ENCODE measurements at places on chromosomes 7 and 10.

- no peak for DNase-seq
These were observed 9.8 kb upstream of the ACTA2 start for GRCh38 chr10:88962336-88962735.

- DNase-seq = no peak
These were observed 49.7 kb downstream of the CPEB3 start for GRCh38 chr10:92241158-92241500.

- DNase-seq = no peak
These were observed 223.0 kb downstream of the AHR start for GRCh38 chr7:17521437-17521836.

DNA sequence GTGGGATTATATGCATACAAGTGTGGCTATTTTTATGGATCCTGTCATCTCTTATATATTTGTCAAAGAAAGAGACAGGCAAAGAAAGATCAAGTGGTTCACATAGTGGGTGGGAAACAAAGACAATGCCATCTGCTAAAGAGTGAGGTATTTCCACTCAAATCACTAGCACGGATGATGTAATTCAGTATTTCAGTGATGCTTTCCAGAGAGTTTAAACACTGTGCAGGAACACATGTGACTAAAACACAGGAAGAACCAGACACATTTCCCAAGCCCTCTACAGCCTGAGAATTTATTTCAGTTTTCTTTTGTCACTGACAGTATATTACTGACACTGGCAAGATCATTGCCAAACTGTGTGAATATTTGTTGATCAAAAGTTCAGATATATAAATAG lies 885.7 kb upstream of the CELF2 start:
- DNase-seq = no peak

- DNase-seq = no peak
These were observed 3.6 kb downstream of the GDI2 start for GRCh38 chr10:5809527-5810154.

- no peak for DNase-seq
These were observed 54.8 kb downstream of the AUTS2 start for GRCh38 chr7:69652947-69653701.

GRCh38 chr7:90178679-90179278 lies 24.5 kb downstream of the STEAP1 start:
- DNase-seq = no peak

DNA sequence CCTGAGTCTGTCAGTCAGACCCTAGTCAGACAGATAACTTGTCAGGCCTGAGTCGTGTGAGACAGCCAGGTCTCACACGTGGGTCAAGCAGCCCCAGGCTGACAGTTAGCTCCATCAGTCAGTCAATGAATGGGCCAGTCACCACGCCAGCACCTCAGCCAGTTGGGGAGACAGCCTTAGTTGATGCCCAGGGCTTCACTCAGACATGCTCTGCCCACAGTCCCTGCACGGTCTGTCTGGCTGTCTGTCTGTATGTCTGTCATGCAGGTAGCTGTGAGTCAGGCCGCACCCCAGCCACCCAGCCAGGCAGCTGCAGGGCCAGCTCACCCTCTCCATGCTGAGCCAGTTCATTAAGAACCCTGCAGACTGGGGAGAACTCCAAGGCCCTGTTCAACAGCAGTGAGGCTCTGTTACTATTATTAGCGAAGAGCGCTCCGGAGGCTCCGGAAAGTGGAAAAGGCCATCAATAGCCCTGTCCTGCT lies 141.1 kb upstream of the PCBD1 start:
- DNase-seq = no peak

GRCh38 chr7:79982141-79982770 lies 152.4 kb upstream of the GNAI1 start:
- no peak for DNase-seq

- DNase-seq = no peak
These were observed 119.6 kb downstream of the ITIH5 start for GRCh38 chr10:7547206-7547605.

DNA sequence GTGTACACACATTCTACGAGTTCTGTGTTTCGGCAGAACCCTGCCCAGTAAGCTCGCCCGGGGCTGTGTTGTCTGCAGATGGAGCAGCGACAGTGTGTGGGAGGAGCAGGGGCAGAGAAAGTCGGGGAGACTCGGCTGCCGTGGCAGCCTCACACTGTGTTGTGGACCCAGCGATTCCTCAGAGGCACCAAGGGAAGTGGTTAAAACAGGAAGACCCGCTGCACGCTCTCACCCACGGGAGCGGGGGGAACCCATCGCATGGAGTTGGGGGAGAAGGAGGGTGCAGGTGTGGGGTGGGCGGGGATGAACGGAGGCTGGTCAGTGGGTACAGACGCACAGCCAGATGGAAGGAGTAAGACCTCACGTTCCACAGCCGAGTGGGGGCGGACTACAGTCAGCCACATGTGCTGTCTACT lies 250.2 kb downstream of the ELFN1 start:
- no peak for DNase-seq

DNA sequence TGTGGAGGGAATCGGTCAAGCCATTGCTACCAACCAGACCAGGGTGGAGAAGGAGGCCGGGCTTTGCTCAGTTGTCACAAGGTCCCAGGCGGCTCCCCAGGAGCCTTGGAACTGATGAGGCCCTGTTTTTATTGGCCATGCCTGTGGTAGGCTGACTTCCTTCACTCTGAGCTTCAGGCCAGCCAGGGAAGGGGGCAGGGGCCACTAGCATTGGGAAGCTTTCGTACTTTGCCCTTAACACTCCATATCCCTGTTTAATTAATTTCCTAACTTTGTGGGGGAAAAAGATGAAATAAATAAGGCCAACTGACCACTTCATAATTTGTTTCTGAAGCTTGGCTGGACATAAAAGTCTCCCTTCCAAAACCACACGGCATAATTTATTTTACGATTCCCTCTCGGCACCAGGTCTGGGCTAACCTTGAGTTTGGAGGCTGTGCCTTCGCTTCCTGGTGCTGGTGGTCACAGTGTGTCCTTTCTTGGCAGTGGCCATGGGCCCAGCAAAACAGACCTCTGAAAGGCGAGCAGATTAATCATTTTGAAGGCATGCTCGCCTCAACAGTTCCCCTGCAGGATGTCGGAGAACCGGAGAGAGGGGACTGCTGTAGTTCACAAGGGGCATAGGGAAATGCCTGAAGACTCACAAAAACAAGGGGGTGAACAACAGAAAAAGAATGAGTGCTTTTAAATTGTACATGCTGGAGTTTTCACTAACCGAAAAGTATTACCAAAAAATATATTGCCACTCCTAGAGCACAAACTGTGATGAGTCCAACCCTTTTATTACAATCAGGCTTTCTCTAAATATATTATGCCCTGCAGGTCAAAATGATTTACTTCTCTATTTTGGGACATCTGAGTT lies 966.0 kb downstream of the LRMDA start:
- no peak for DNase-seq

DNA sequence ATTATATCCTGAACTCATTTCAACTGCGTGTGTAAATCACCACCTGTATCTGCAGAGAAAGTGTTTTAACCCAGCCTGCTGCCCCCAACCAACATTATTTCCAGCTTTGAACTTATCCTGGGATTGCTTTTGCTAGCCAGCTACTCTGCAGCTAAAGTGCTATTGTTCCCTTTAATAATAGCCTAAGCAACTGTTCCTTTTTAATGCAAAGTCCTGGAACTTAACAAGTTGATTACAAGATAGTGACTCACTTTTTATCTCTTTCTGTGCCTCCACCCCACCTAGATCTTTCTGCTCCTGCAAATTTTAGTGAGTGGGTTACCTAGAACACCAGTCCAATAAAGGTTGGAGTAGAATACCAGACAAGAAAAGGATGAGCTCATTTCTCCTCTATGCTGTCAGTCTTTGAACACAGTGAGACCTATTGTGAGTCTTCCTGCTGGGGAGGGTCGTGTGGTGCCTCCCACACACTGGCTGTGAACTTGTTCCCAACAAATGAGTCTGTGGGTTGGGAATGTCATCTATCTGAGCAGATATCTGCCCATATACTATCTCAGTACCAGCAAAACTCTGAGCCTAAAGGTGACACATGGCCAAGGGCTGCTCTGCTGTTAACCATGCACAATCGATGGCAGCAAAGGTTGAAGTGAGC lies 137.7 kb downstream of the FAM204A start:
- DNase-seq = no peak

GRCh38 chr10:126131341-126131740 lies 235.0 kb downstream of the FANK1 start:
- DNase-seq = no peak

- no peak for DNase-seq
These were observed 26.1 kb upstream of the GRID1 start for GRCh38 chr10:86392723-86393094.

- DNase-seq = no peak
These were observed 41.3 kb downstream of the PAPOLB start for GRCh38 chr7:4820405-4820966.

GRCh38 chr7:142569851-142570250 lies 179.4 kb upstream of the PRSS1 start:
- no peak for DNase-seq

GRCh38 chr7:84003191-84003590 lies 191.4 kb downstream of the SEMA3A start:
- no peak for DNase-seq

GRCh38 chr10:34711500-34711899 lies 103.6 kb downstream of the PARD3 start:
- DNase-seq = no peak

DNA sequence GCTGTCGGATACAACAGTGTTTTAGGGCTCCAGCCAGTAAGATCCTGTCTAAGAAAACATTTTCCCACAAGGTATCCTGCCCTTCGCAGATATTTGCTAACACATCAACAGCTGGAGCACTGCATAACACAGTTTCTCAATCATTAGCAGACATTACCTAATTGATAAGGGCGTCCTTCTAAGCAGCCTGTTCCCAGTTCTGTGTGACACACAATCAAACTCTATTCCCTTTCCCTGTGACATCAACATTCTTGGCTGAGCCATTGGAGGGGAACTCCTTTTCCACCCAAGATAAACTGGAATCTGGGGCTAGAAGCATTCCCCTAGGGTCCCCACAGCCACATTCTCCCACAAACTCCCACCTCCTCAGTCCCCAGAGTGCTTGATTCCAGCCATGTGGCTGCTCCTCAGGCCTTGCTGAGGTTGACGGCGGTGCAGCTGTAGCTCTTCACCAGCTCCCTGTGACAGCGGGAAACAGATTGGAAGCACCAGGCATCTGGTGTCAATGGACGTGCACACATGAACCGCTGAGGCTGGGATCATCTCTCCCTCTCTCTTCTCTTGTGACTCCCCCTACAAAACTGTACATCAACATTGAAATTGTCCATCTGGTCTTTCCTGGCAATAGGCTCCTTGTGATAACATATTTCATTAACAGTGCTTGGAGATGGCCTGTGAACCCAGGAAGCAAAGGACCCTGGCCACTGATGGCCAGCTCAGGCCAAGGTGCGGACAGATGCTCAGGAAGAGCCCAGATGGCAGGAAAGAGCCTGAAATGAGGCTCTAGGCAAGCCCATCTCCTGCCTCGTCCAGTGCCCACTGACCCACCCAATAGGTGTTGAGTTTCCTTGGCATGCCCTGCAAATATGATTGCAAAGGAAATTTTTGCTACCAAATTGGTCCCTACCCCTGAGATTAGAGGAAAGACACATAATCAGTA lies 131.1 kb upstream of the TBX20 start:
- DNase-seq = no peak

- no peak for DNase-seq
These were observed 104.1 kb upstream of the FOXP2 start for GRCh38 chr7:114310345-114311110.

DNA sequence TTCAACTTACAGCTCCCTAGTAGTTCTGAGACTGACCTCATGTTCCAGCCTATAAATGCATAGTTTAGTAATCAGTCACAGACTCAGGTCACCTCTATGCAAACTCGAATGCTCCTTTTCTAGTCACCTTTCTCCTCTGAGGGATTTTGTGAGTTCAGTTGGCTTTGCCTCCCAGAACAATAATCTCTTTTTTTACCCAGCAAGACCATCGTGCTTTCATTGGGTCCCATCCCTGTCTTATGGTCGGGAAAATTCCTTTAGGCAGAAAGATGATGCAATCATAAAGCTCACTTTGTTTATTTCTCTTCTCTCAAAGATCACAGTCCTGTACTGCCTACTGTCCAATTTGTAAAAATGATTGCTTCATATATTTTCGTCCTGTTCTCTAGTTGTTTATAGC lies 38.4 kb downstream of the TWIST1 start:
- peak; percentile 59 for DNase-seq

- DNase-seq = no peak
These were observed at the start of gene ZP3 for GRCh38 chr7:76424413-76425111. ZP3 (plus strand) TSS chr7:76424950; CDS start chr7:76424965, 15 bp downstream.

DNA sequence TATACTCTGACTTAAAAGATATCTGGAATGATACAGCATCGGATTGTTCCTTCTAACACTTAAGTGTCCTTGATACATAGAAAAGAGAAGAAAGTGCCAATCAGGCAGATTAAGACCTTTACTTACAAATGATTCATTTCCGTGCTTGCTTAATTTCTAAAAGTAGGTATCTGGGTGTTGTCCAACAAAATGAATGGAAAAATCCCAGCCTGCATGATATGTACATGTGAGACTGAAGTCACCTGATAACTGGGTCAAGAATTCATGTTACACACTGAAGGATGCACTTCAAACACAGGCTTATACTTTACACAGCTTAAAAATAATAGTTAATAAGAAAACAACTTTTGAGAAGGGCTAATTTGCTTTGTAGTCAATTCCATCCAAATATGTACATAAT lies 25.2 kb upstream of the PLXDC2 start:
- DNase-seq = no peak

GRCh38 chr7:42241424-42241823 lies 4.4 kb upstream of the GLI3 start:
- no peak for DNase-seq

DNA sequence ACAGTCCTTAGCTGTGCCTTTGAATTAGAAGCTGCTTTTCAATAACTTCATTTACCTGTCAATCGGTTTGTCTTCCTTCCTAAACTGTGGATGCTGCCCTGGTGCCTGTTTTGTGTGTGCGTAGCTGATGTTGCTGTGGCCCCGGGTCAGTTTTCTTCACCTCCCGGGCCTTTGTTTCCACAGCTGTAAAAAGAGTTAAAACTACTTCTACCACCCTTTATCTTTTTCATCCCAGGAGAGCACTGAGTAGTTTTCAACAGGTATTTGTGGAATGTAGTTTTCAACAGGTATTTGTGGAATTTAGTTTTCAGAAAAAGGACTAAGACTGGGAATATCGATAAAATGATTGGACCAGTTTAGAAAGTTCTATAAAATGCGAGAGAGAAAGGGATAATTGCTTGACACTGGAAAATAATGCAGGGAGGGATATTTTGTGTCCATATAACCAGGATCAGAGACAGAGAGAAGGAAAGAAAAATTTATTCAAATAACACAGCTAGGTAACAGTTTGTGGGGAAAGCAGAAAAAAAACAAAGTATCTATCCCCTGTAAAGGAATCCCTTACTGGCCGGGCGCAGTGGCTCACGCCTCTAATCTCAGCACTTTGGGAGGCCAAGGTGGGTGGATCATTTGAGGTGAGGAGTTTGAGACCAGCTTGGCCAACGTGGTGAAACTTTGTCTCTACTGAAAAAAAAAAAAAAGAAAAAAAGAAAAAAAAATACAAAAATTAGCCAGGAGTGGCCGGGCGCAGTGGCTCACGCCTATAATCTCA lies 15.9 kb upstream of the IGF2BP3 start:
- no peak for DNase-seq

- no peak for DNase-seq
These were observed 9.7 kb downstream of the CACUL1 start for GRCh38 chr10:118745056-118745455.

GRCh38 chr10:6328699-6329423 lies 126.1 kb downstream of the PFKFB3 start:
- no peak for DNase-seq
